ENCODE measurements at places on chromosomes 5 and 9.
A peak's percentile ranks its signal among the peaks of the same experiment; 100 is the strongest.

- DNase-seq = no peak
Measured at GRCh38 chr5:56680731-56681130, 134.6 kb upstream of the MAP3K1 start.

DNA sequence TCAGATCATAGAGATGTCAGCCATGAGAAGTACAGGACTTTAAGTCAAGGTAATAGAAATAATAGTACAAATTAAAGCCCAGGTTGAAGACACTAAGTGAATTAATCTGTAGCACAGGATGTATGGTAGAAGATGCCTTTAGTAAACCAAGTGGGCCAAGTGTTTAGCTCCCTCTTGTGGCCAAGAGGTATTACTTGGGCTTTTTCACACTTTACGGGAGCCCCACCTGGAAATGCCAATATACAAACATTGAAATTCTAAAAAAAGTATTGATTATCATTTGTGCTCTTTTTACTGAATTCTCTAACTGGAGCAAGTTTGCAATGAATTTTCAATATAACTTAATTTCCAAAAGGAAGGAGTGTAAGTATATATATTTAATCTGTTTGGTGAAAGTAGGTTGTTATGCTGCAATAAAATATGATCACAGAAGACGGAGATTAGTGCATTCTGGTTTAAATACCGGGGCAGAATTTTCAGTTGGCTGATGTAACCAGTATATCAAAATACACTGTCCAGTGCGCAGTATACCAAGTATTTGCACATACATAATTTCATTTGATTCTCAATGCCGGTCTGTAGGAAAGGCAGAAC is 84.7 kb downstream of the PARP8 start:
- DNase-seq = peak; percentile 76

- DNase-seq = no peak
Measured at GRCh38 chr9:73157811-73158210, 6.1 kb downstream of the ANXA1 start.

DNA sequence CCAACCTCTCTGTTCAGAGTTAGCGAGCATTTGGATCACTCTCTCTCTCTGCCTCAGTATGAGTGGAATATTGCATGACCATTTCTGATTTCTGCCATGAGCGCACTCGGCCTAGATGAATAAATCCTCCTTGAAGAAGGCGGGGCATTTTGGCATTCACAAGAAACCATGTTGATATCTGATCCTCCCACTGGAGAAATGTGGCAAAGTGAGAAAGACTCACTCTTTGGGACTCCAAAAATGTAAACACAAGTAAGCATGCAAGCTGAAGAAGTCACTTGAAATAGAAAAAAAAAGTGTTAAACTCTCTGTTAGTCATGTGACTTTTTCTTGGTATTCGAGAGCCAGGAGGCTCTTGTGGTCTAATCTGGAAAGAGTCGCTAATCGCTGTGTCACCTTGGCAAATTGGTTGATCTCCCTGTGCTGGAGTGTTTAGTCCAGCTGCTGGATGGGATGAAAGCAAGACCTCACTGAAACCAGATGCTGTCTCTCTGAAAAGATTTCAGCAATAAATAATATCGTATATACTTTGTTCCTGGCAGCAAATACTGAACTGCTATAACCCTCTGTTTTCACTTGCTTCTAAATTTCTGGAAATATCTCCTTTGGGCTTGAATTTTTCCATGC is 95.5 kb downstream of the GHR start:
- DNase-seq = no peak

- DNase-seq = no peak
Measured at GRCh38 chr5:10009802-10010201, 239.9 kb downstream of the ATPSCKMT start.

DNA sequence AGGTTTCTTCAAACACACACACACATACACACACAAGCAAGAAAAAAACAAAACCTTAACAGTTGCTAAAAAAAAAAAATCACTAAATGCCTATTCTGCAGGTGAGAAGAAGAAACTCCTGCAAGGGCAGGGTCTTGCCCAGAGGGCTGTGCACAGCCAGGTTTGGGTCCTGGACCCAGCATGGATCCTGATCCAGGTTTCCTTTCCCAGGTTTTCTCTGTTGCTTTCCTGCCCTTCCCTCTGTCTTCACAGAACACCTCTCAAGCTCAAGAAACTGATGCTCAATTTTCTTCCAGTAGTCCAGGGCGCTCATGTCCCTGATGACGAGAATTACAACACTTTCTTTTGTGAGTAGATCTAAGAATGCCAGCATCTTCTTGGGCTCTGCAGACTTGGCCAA is 136.6 kb downstream of the PAX5 start:
- no peak for DNase-seq

- DNase-seq = no peak
Measured at GRCh38 chr9:109629615-109630014, 131.5 kb upstream of the PTPN3 start.

DNA sequence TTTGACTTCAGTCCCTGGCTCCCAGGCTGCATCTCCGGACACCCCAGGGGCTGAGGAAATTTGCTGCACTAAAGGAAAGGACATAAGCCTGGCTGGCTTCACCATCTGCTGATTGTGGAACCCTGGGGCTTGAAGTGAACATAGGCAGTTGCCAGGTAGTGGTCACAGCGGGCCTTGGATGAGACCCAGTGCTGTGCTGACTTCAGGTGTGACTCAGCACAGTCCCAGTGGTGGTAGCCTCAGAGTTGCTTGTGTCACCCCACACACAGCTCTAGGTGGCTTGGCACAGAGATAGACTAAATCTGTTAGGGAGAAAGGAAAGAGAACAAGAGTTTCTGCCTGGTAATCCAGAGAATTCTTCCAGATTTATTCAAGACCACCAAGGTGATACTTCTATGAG is 36.1 kb upstream of the RUSC2 start:
- no peak for DNase-seq

DNA sequence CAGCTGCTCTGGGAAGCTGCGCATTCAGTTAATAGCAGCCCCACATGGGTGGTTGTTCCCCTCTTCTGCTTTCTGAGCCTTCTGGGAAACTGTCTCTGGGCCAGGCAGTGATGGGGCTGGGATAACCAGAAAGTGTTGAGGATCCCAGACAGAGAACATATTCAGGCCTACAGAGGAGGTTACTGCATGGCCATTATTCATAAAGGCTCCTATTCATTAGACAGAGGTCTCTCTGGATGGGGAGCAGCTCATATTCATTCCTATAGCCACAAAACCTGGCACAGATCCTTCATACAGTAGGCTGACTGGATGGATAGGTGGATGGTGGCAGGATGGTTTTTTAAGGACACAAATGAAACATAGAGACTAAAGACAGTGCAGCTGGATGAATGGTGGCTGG is 76.3 kb downstream of the HSPA4 start:
- no peak for DNase-seq

GRCh38 chr9:69333716-69334115 is 8.7 kb downstream of the ENTREP1 start:
- DNase-seq = no peak

- DNase-seq = peak; percentile 31
Measured at GRCh38 chr9:89919171-89919681, 314.4 kb downstream of the GADD45G start.

DNA sequence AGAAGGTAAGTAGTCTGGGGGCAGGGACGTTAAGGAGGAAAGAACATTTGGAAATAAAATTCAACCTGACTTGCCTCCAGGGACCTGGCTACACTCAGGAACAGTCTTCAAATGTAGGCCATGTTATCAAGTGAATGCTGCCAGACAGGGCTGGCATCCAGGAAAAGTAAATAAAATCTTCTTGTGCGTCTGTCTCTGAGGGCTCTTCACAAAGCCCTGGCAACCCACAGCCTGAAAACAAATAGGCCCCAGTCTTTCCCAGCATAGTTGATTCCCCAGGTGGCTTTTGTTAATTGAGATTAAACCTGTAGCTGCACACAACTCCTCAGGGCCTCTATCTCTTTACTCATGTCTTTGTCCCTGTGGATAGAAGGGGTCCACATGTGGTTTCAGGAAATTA is 55.4 kb downstream of the STK32A start:
- no peak for DNase-seq

DNA sequence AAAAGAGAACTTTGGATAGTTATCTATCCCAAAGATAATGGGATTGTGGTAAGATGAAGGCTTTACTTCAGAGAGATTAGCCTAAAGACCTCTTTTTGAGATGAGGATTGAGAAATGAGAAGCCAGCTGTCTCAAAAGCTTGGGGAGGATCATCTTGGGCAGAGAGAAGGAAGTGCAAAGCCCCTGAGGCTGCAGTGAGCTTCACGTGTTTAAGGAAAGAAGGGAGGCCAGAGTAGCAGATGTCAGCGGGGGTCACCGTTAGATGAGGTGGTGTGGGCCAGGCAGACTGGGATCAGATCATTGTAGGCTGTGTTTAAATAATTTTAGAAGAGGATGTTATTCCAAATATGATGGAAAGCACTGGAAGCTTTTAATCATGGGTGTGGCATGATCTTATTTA is 270.1 kb downstream of the ARHGEF28 start:
- no peak for DNase-seq

GRCh38 chr5:155053501-155053900 is 39.9 kb downstream of the KIF4B start:
- DNase-seq = no peak

DNA sequence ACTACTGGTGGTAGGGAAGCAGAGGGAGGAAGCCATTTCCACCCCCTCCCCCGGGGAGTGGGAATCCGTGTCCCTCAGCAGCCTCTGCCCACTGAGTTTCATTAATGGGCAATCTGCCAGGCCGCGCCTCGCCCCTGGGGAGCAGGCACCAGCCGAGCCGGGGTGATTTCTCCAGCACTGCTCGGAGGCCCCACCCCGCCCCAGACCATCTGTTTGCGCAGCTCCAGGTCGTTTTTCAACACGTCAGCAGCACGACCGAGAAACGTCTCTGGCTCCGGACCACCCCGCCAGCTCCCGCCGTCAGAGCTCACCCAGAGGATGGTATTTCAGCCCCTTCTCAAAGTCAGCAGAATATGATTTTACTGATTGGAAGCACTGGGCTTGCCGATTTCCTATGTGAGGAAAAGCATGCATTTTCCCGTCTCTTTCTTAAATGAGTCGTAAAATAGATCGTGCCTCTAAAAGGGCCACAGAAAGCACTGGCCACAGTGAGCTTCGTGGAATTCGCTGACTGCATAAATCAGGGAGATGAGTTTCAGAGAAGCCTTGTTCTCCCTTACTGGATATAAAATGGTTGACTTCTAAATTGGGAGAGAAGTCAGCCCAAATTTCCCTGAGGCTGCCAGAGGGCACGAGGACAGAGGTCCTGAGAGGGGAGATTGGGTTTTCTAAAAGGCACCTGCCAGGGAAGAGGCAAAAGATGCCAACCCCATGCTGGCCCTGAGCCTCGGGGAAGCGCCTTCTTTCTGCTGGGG is 47.0 kb downstream of the OLFM1 start:
- no peak for DNase-seq

GRCh38 chr5:173781816-173782670 is 106.1 kb upstream of the CPEB4 start:
- DNase-seq = peak; percentile 9

DNA sequence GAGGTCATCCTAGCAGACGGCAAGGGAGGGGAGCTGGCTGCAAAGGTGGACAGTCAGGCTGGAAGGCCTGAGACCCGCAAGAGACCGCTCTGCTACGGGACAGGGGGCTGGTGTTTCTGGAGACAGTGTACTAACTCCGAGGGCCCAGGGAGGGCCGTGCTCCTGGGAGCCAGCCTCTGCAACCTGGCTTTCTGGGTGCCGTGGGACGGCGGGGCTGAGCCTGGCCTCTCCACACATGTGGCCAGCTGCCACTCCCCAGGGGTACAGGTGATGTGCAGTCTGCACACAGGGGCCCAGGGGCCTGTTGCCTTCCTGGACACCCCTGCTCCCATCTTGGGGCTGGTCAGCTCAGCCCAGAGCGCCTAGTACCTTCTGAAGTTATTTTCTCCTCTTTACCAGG is 92.2 kb downstream of the MRPL36 start:
- DNase-seq = no peak

GRCh38 chr5:146426853-146427618 is 20.1 kb upstream of the TCERG1 start:
- DNase-seq = no peak

GRCh38 chr9:117957267-117957666 is 253.1 kb downstream of the TLR4 start:
- no peak for DNase-seq

DNA sequence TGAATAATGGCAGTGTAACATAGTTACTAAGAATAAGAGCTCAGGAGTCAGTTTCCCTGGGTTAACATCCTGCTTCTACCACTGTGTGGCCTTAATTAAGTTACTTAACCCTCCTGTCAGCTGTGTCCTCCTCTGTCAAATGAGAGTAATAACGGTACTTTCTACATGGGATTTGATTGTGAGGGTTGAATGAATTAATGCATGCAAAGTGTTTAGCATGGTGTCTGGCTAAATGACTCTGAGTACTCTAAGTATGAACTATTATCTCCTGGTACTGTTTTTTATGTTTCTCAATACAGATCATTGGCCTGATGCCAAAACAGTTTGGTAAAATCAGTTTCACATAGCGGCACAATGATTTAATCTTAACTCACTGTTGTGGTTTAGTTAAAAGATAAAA is 19.6 kb downstream of the ZNF131 start:
- DNase-seq = no peak

GRCh38 chr9:96258967-96259366 is 43.0 kb downstream of the HSD17B3 start:
- no peak for DNase-seq

DNA sequence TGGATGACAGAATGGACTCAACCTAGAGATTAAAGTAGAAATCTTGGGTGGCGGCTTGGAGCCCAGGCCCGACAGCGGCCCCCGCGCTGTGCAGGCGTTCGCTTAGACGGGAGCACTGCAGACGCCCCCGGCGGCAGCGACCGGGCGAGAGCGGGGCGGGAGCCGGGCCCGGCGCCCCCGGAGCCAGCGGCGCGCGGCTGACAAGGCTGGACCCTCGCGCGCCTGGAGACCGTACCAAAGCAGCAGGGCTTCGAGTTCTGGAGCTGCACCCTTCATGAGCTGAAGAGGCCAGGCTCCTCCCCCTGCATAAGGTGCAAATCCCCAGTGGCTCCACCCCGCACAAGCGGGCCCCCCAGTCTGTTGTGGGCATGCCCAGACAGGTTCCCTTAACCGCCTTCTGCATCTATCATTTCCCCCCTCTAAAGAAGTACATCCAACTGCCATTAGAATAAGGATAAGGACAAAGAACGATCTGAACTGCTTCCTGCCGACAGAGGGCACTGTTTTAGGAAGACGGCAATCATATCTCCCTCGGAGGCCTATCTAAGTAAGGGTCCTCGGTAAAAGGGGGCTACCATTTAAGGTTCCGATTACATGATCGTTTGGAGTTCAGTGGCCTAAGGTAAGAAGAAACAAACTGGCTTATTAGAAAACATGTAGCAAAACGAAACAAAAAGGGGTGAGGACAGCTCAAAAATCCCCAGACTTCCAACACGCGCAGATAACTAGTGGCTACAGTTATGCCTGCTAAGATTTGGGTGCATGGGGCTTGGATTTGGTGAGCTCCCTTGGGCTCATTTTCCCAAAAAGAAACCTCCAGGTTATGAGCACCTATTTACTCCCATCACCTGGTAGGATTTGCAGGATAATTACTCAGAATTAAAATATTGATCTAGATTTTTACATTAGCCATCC is 66.3 kb downstream of the RGMB start:
- DNase-seq = no peak

DNA sequence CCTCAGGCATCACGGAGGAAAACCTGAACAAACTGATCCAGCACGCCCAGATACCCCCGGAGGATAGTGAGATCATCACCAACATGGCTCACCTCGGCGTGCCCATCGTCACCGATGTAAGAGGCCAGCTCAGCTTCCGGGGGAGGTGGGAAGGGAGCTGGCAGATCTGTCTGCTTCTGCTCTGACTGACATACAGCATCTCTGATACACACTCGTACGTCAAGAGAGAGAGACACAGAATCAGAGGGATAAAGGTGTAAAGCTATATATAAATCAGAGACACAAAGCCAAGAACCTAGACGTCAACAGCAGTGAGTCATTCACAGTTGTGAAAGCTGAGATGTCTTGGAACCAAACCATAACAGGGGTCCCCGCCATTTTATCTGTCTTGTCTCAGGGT is 30.1 kb upstream of the CFAP157 start:
- no peak for DNase-seq

Measured in naive thymus-derived CD8-positive, alpha-beta T cell (primary cell).